ENCODE measurements at places on chromosomes 7 and 10.

- DNase-seq: no peak
Observed at GRCh38 chr10:92419740-92420545, 129.0 kb downstream of the MARCHF5 start.

DNA sequence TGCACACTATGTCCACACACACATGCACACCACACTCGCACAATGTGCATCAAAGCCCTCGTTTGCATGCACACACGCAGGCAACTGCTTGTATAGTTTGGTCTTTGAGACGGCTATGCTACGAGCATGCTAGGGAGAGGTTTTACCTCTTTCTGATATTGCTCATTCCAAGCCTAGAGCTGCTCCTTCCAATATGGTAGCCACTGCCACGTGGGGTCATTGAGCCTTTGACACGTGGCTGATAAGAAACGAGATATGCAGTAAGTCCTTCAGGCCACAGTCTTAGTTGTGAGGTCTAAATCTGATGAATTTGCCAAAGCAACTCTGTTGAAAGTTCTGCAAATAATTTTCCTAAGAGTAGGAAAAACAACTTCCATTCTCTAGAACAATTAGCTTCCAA lies 204.4 kb downstream of the KLF6 start:
- no peak for DNase-seq

- no peak for DNase-seq
Observed at GRCh38 chr10:79380125-79380945, 33.1 kb downstream of the PPIF start.

GRCh38 chr10:132539431-132539839 lies 1.8 kb downstream of the INPP5A start:
- no peak for DNase-seq

- DNase-seq: no peak
Observed at GRCh38 chr7:96233528-96234154, 88.3 kb downstream of the SLC25A13 start.

GRCh38 chr7:107865956-107866775 lies 24.8 kb upstream of the DLD start:
- no peak for DNase-seq

DNA sequence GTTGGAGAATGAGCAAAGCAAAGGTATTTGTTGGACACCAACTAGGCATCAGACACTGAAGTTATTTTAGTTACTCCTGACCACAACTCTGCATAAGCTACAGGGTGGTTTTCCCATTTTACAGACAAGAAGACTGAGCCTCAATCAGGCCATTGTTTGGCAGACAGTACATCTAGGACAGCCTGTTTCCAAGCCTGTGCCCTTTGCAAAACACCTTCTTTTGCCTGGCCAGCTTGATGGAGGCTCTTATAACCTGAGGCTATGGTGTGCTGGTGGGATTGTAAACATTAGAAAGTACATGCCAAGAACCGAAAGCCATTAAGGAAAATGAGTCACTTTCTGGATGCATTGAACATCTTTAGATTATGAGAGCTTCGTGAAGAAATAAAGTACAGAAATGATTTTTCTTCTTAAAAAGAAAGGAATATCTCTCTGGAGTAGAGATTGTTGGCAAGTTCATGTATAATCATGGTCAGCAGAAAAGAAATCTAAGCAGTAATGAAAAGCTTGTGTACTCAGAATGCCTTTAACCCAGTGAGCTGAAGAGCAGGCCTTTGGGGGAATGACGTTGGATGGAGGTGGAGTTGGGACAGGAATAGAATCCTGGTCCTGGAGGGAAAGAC lies 140.6 kb downstream of the KIAA1217 start:
- DNase-seq: no peak

DNA sequence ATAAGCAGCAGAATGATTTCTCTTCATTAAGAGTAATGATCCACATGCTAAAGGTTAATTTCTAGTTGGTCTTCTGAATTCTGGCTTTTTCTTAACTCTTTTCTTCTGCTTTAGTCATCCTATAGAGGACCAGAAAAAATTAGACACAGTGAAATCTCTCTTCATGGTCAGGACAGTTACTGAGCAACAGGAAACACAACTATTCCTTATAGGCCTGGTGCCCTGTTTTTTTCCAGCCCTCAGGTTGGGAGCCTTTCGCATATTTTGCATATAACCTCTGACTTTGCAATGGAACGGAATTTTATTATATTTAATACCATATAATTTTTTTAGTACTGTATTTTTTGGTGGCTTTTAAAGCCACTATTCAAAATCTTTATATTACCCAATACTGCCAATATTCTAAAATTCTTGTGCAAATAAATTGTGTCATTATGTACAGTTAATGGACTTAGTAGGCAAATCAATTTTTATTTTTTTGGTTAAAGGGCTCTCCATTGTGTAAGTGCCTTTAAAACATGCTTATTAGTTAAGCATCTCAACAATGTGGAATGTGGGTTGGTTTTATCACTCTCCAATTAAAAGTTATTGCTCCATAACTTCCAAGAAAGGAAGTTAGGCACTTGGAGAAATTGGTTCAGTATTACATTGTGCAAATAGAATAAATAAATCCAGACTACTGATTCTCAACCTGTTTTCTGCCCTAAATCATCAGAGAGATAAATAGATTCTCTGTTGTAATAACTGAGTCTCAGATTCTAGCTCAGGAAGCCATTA lies 22.5 kb downstream of the ARL4A start:
- DNase-seq: no peak

GRCh38 chr10:122190176-122190943 lies 80.7 kb upstream of the BTBD16 start:
- no peak for DNase-seq

- no peak for DNase-seq
Observed at GRCh38 chr7:157016352-157017041, 6.0 kb upstream of the MNX1 start.

DNA sequence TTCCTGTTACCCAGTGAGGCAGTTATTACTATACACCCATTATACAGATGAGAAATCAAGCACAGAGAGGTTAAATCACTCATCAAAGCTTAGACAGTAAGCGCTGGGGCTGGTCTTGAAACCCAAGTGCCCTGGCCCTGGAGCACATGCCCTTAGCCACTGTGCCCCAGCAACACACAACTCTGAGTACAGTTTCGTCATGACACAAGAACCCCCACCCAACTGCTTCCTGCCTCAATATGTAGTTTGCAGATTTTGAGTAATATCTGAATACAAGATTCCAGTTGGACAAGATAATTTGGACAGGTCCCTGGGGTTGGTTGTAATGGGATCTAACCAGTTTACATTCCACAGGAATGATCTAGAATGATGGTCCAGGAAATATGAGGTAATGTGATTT lies 62.8 kb downstream of the SH3PXD2A start:
- DNase-seq: no peak

- no peak for DNase-seq
Observed at GRCh38 chr7:19397911-19398310, 252.7 kb upstream of the FERD3L start.

DNA sequence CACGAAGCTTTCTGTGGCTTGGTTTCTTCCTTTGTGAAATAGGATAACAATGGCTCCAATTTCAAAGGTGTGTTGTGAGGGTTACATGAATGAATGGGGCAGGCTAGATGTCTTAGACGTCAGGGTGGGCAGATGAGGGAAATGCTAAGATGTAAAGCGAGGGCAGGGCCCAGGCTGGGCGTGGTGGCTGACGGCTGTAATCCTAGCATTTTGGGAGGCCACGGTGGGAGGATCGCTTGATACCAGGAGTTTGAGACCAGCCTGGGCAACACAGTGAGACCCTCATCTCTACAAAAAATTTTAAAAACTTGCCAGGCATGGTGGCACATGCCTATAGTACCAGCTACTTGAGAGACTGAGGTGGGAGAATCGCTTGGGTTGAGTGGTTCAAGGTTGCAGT lies 607.7 kb upstream of the FOXK1 start:
- DNase-seq: no peak

DNA sequence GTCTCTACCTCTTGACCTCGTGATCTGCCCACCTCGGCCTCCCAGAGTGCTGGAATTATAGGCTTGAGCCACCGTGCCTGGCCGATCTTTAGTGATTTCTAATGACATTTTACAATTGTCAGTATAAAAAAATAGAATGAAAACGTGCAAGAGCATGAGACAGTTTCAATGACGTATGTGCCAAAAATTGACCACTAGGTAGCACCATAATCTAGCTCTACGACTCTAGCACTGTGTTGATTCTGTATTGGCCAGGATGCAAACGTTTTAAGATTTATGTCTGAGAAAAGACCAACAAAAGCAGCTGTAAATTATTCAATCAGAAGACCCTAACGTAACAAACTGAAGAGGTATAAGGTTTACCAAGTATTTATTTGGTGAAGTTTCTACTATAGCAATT lies 25.4 kb upstream of the EXOC6 start:
- DNase-seq: no peak

DNA sequence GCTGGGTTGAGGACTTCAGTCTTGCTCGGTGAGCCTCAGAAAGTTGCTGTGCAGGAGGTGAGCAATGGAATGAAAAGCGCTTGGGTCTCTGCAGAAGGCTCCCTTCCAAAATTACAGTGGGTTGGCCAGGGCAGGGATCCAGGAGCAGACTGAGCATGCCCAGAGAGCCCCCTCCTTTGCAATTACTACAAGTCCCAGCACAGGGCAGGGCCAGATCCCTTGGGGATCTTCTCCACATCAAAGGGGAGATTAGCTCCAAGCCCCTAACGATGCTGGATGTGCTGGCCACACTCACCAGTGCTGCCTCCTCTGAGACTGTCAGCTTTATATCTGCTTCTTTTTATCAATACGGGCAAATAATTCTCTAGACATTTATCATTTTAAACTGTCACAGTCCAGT lies 337.5 kb downstream of the RPS24 start:
- no peak for DNase-seq

DNA sequence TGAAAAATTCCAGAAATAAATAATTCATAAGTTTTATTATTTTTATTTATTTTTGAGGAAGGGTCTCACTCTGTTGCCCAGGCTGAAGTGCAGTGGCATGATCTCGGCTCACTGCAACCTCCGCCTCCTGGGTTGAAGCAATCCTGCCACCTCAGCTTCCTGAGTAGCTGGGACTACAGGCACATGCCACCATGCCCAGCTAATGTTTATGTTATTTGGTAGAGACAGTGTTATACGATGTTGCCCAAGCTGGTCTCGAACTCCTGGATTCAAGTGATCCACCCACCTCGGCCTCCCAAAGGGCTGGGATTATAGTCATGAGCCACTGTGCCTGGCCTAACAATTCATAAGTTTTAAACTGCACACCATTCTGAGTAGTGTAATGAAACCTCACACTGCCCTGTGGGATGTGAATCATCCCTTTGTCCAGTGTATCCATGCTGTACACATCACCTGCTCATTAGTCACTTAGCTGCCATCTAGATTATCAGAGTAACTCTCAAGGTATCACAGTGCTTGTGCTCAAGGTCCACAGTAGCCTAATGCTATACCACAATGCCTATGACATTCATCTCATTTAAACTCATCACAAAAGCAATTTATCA lies 17.9 kb downstream of the RTKN2 start:
- no peak for DNase-seq

- no peak for DNase-seq
Observed at GRCh38 chr7:51154201-51154600, 162.4 kb downstream of the COBL start.

GRCh38 chr7:140416560-140416959 lies 12.7 kb downstream of the RAB19 start:
- no peak for DNase-seq

DNA sequence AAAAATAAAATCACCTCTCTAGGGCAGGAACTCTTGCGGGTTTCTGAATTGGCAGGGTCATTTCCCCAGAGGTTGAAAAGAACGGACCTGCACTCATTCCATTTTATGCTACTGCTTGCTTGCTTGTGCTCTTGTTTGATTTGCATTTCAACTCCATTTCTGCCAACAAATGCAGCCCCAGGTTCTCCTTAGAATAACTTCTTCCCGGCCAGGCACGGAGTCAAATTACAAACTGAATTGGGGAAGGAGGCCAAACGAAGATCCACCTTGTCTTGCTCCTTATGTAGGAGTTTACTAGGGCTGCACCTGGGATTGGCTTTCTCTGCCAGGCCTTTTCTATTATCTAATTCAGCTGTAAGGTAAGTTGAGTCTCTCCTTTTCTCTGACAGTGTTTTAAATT lies 79.6 kb downstream of the HGF start:
- peak; percentile 61 for DNase-seq

- no peak for DNase-seq
Observed at GRCh38 chr10:62048470-62048869, 147.0 kb downstream of the ARID5B start.

GRCh38 chr7:39700932-39701331 lies 77.6 kb downstream of the RALA start:
- no peak for DNase-seq

- no peak for DNase-seq
Observed at GRCh38 chr10:76195654-76196390, 764.4 kb downstream of the LRMDA start.

DNA sequence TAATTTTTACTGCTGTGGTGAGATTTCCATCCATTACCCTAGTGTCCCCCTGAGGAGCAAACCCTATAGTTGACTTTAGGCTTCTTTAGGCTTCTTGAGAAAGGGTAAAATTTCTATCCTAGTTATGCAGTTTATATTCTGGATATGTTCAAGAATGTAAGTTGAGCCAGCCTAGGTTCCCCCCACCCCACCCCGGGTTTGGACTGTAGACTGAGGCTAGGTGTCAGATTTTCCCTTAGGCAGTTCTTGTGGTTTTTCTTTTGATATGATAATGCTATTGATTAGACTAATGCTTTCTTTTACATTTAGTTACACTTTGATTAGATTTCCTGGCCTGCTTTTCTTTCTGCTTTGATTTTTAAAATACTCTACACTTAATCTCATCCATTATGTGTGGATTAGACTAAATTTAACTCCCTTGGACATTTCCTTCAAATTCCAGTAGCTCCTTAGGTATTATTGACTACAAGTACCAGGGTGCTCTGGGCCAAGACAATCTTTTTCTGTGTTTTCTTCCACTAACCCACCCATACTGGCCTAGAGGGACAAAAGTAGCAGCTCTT lies 37.7 kb downstream of the NRF1 start:
- no peak for DNase-seq

- no peak for DNase-seq
Observed at GRCh38 chr10:110323503-110323902, 18.8 kb upstream of the SMNDC1 start.

DNA sequence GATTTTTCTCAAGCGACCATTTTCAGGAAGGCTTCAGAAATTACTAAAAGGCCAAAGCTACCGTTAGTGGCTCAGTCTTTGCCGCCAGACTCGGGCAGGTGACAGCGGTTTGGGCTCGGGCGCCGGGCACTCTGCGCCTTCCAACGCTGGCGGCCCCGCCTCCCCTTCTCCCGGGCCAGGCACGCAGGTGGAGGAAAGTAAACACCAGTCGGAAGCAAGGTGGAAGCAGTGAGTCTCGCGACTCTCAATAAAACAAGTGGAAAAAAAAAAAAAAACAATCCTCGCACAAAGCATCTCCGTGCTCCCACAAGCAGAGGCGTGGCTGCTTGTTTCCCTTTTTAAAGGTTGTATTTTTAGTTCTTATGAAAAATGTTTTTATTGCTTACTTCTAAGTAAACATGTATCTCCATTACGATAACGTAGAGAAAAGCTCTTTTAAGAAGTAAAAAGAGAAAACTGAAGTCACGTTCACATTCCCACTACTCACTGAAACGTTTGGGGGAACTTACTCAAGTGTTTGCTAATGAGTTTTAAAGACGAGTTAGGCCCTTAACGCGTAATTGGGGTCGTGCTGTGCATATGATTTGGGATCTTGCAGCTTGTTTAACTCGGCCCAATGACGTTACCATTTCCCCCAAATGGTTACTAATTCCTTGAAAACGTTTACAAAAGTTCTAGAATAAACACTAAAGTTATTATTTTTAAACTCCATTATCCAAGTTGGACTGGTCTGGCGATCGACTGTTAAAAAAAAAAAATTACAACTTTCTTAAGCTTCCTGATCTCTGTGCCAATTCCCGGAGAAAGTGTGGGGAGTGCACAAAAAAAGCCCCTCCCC lies 864 bp downstream of the CDCA7L start:
- no peak for DNase-seq

GRCh38 chr10:104340641-104341040 lies 2.4 kb upstream of the ITPRIP start:
- no peak for DNase-seq
